ENCODE measurements at places on chromosomes 3 and 15.

- peak; percentile 21 for DNase-seq
Observed at GRCh38 chr15:68431792-68432401, at the start of gene ITGA11. TSS of gene ITGA11 (minus strand) at chr15:68432163. CDS start at chr15:68432066, 97 bp downstream.

DNA sequence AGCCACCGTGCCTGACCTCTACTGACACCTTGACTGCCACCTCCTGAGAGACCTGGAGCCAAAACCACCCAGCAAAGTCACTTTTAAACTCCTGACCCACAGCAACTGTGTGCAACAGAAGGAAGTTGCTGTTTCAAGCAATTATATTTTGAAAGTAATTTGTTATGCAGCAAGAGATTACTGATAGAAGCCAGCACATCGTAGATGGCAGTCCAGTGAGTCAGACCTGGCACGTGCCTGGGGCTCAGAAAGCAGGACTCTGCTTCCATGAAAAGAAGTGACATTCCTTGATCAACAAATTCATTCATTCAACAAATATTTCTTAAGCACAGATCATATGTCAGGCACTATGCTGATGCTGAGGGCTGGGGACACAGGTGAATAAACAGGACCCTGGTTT is 5.7 kb upstream of the CSPG4 start:
- no peak for DNase-seq

DNA sequence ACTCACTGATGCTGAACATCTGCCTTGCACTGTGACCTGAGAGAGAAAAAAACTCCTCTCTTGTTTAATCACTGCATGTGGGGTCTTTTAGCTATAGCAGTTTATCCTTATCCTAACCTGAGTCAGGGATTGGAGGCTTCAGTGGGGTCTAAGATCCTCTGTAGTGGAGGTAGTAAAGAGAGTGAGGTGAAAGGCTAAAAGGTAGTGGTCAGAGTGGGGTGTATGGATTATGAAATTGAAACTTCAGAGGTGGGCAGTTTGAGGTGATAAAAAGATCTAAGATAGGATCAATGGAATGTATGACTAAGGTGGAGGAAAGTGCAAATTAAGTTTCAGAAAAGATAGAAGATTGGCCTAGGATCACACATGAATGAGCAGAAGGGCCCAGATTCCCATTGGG is 36.5 kb downstream of the DET1 start:
- no peak for DNase-seq

GRCh38 chr3:71565976-71566375 is 17.6 kb downstream of the FOXP1 start:
- no peak for DNase-seq

DNA sequence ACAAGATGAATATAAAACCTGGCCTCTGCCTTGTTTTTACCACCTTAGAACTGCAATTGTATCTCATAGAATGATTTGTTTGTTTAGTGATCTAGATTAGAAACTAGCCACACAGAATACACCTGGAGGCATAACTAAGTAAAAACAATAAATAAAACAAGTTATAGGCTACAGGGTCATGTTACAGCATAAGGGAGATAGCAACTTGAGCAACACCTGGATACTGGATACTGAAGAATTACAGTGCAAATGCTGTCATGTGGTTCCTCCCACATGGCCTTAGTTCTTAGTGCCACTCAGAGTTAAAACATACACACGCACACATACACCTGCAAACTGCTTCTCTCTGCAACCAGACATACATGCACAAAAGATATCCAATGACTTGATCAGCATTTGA is 563.4 kb upstream of the DPPA4 start:
- DNase-seq, result no peak

DNA sequence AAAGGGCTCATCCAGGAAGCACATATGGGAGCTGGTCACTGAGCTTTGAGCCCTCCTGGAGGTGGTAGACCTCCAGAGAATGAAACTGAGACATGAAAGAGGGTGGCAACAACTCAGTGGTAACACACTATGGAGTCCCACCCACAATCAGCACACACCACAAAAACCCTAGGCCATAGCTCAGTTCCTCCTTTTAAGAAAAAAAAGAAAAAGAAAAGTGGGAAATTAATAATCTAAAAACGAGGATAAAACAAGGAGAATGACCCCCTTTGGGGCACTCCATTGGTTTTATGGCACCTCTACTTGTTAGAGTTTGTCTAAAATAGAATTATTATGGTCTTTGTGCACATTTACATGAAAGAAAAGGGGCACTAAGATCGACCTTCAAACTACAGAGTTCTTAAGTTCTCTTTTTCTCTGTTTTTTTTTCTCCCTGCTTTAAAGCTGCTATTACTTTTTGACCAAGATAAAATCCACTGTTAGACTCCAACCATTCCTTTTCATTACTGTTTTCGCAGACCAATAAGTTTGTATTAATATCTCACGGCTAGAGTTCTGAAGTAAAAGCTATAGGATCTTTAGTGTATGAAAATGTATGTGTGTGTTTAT is 40.2 kb upstream of the ZBTB20 start:
- DNase-seq, result no peak

DNA sequence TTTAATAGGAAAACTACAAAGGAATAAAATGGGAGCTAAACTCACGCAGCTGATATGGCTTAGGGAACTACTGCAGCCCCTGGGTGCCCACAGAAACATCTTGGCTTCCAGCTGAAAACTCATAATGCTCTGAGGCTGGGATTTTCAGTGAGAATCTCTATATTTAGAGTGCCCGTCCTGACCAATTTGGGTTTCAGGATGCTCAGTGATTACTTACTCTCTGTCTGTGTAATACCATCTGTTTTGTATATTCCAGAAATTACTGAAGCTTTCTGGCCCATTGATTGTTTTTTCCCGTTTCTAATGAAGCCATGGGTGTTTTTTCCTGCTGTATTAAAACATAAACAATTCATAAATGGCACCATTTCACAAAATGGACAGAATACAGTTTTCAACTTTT is 50.6 kb upstream of the ZNF385D start:
- DNase-seq, result no peak

- peak; percentile 71 for DNase-seq
Observed at GRCh38 chr3:159763011-159763601, 225.5 kb upstream of the IL12A start.

- DNase-seq, result peak; percentile 57
Observed at GRCh38 chr3:151156618-151157216, 46.3 kb downstream of the GPR171 start.

All from NCI-H774 (cell line).